ENCODE measurements at places on chromosomes 16 and 17. TPM values are rescaled to one million over a fixed set of nuclear protein-coding genes. Genes with fewer than 3 reads are reported as not detected.

Gene AMFR
- total RNA-seq = 107 TPM

Gene HNF1B
- 0.21 TPM for total RNA-seq

Gene TVP23B
- 42.7 TPM for total RNA-seq

Gene IRX3
- total RNA-seq = 13.1 TPM

Gene TVP23A
- not detected for total RNA-seq

Gene TPSB2
- total RNA-seq = not detected
